ENCODE measurements at places on chromosomes 12 and 14.

DNA sequence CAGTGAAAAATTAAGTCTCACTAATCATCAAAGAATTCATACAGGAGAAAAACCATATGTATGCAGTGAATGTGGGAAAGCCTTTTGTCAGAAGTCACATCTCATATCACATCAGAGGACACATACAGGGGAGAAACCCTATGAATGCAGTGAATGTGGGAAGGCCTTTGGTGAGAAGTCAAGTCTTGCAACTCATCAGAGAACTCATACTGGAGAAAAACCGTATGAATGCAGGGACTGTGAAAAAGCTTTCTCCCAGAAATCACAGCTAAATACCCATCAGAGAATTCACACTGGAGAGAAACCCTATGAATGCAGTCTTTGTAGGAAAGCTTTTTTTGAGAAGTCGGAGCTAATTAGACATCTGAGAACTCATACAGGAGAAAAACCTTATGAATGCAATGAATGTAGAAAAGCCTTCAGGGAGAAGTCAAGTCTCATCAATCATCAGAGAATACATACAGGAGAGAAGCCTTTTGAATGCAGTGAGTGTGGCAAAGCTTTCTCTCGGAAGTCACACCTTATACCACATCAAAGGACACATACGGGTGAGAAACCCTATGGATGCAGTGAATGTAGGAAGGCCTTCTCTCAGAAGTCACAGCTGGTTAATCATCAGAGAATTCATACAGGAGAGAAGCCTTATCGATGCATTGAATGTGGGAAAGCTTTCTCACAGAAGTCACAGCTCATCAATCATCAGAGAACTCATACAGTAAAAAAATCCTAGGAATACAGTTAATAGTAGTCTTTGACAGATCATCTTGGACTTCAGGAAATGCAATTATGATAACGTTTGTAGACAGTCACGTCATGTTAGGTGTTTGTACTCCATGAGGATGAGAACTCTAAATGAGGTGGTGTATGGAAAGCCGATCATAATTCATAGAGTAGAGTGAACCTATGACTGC, 21.1 kb downstream of the ZNF84 start:
- DNase-seq: no peak

GRCh38 chr12:85489194-85489593, 209.2 kb downstream of the ALX1 start:
- no peak for DNase-seq

DNA sequence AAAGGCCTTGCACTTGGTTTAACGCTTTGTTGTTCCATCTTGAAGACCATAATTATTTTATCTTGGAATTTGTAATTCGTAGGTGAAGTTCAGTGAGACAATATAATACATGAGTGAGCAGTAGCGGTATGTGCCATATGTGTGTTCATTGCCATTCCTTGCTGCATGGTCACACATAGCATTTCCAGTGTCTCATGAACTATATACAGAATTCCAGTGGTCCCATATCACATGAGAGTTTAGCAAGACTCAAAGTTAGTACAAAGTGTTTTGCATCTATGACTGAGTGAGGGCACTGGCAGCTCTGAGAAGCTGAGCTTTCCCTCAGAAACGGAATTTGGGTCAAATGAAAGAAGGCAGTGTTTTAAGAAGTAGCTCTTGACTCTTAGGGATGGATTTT, 359.8 kb downstream of the FOXG1 start:
- no peak for DNase-seq

DNA sequence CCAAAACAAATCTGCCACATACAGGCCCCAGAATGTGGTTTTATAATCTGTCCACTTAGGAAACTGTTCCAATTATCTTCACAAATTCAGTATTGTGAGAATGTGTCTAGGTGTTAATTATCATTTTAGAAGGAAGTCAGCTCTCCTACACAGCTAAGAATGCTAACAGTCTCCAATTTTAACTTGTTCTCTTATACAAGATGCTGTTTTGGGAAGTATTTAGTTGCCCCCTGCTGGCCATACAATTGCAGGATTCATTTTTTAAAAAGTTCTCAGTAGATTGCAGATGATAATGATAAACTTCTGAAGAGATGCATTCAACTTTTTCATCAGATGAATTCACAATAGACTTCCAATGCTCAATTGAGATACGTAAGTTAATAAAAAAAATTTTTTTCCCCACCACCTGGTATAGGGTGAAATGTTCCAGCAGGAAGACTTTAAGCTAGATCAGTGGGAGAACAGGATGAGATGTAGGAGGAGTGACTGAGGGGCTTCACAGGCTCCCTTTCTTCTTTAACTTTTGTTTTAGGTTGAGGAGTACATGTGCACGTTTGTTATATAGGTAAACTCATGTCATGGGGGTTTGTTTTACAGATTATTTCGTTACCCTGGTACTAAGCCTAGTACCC, 27.3 kb upstream of the OSBPL8 start:
- DNase-seq: no peak
